ENCODE measurements at places on chromosomes 3 and 15.

- no peak for DNase-seq
Observed at GRCh38 chr3:153043729-153044328, 118.2 kb upstream of the RAP2B start.

- DNase-seq: no peak
Observed at GRCh38 chr15:43920815-43921214, 94.0 kb downstream of the WDR76 start.

DNA sequence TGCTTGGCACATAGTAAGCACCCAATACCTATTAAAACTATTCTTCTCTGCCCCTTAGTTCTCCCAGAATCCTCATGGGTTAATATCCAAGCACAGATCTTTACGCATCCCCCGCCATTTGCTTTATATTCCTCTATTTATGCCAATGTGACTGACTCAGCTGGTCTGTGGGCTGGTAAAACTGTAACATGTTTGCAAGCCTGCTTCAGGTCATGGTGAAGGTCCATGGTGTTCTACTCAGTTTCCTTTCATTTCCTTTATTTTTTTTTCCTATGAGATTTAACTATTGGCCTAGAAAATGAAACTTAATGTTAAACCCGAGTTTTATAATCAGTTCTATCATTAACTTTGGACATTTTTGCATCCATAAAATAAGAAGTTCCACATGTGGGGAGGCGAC is 47.0 kb downstream of the FRMD4B start:
- DNase-seq: no peak

GRCh38 chr3:50972029-50972428 is 297.3 kb downstream of the DOCK3 start:
- DNase-seq: no peak

DNA sequence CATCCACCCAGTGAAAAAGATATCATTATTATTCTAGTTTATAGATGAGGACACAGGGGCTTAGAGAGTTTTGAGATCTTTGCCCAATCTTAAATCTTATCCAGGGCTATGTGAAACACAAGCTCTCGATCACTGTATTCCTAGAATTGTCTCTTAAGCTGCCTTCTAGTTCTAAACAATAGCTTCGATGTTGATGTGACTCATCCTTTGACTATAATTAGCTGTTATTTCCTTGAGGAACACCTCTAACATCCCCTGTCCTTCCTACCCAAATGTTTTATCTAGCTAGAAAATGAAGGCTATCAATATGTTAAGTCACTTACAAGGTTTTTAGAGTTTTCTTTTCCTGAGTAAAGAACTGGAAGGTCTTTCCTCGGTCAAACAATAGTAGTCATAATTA is 83.1 kb upstream of the STAC start:
- DNase-seq: no peak

- DNase-seq: no peak
Observed at GRCh38 chr3:157351981-157352380, 84.7 kb upstream of the PTX3 start.

- DNase-seq: no peak
Observed at GRCh38 chr3:123546133-123546755, 38.6 kb downstream of the HACD2 start.

DNA sequence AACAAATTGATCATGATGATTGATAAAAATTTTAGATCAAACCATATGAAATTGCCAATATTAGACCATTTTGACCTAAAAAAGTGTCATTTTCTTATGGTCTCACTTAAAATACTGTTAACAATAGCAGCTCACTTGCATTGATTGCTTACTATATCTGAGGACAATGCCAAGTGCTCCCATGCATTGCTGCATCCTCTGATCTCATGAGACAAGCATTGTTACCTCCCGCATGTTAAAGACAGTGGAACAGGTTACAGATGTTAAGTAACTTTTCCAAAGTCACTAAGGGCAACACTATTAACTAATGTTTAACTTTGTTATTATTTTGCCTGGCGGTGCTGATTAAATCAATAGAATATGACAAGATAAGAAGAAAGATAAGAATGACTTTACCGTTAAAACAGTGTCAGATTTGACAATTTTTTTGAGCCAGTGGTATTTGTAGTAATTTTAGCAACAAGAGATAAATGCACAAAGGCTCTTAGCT is 69.3 kb downstream of the PPM1L start:
- DNase-seq: no peak

DNA sequence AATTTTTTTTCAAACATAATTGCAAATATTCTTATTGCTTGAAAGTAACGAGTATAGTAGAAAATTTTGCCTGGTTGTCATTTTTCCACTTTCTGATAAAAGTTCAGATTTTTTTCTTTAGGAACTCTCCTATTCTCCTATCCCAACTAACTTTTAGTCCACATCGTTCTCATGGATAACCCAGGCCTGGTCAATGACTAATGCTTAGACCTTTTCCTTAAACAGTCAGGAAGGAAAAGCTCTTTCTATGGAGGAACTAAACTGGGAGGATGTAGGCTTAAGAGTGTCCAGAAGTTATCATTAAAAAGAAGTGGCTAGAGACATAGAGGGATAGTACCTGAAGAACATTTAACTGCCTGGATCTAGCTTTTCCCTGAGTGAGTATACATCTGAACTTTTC is 26.7 kb downstream of the CIP2A start:
- no peak for DNase-seq

- no peak for DNase-seq
Observed at GRCh38 chr3:100506355-100506754, 13.9 kb downstream of the TMEM45A start.

DNA sequence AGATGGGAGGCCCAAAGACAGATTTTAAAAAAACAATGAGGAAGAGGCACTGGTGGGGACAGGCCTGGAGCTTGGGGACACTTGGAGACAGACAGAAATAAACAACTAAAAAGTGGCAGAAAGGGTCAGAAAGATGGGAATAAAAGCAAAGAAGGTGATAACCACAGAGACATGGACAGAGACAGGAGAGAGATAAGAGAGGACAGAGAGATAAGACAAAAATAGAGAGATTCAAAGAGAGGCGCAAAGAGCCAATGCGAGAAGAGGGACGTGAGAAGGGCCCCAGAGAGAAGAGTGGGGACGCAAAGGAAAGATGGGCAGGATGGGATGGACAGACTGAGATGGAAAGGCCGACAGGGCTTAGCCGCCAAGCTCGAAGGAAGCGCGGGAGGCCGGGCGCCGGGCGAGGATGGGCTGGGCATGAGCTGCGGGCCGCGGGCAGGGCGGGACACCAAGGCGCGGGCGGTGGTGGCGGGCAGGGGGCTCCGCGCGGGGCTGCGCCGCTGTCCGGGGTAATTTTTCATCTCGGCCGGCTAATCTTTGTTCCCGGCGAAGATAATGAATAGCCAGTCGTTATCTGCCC is 3.1 kb upstream of the GATA2 start:
- DNase-seq: no peak

GRCh38 chr3:17233398-17233800 is 348.6 kb downstream of the PLCL2 start:
- DNase-seq: no peak

GRCh38 chr3:27360113-27361078 is 8.8 kb downstream of the NEK10 start:
- no peak for DNase-seq
